AG04450 (cell line): ENCODE measurements at places on chromosomes 12 and 14.
A peak's percentile ranks its signal among the peaks of the same experiment; 100 is the strongest.

- DNase-seq = no peak
These were observed 24.2 kb upstream of the RNASE3 start for GRCh38 chr14:20866963-20867362.

DNA sequence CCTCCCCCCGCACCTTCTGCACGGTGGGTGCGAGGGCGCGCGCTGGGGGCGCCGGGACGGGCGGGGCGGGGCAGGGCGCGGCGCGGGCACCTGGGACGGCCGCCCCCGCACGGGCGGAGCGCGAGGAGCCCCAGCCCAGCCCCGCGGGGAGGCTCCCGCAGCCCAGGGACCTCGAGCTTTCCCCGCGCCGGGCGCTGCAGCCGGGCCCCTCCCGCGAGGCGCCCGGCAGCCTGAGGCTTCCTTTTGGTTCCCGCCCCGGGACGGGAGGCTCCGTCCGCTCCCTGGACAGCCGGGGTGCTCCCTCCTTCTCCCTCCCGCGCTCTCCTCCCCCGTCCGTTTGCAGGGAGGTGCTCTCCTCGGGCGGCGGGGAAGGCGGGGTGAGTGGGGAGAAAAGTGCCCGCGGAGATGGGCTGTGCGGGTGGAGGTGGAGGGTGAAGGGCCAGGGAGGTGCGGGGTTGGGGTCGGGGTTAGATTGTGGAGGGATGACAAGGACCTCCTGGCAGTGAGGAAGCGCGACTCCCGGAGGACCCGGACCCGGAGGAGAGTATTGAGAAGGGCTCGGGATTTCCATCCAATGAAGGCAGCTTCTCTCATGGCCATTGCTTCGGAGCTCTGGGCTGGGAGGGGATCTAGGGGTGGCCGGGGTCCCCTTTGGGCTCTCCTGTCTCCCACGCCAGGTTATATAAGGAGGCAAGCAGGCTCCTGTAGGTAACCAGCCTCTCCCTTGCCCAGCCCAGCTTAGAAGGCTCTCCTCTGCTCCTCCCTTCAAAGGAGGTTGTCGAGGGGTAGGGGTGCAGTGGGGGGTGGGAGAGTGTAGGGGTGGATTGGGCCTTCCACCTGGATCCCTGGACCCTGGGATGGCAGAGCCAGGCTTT, 645 bp downstream of the JDP2 start:
- no peak for DNase-seq

GRCh38 chr12:30296486-30296885, 399.2 kb downstream of the IPO8 start:
- DNase-seq = no peak

GRCh38 chr14:32565256-32565655, 236.2 kb downstream of the AKAP6 start:
- DNase-seq = no peak

- no peak for DNase-seq
These were observed 40.8 kb downstream of the RPS6KA5 start for GRCh38 chr14:91019673-91020072.

- DNase-seq = peak; percentile 15
These were observed 23.0 kb downstream of the KCNJ8 start for GRCh38 chr12:21751517-21751916.

DNA sequence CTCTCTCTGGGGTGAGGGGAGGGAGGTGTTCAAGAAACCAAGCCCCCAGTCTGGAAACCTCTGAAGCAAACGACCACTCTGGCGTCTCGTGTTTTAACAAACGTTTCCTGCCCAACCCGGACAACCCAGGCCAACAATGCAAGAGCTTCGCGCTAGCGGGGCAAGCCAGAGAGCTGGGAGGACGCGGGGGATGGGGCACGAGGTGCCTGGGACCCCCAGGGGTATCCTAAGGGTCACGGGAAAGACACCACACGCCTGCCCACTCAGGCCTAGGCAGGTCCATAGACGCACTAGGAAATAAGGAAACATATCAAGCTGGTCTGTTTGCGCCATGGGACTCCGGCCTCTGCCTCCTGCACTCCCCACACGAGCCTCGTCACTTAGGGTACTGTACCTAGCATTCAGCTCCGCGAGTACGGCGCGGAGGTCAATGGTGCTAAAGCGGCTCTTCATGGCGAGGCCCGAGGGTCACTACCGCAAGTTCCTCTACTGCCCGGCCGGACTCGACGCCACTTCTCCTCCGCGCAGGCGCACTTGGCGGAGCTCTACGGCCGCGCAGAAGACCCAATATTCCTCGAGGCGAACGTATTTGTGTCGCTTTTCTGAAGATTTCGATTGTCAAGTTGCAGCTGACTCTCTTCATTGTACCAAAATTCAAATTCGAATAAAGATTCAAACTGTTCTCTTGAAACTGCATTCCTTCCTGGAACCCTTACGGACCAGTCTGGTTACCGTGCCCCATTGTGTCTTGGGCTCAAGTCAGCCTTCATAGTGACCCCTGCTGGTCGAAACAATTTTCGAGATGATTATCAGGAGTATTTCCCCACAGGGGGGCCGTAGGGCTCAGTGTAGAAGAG, at the start of gene NEMF:
TSS of gene NEMF (minus strand) at position 488 of the 857 bp plus-strand sequence. CDS start at position 453, 35 bp downstream.
- DNase-seq = peak; percentile 69

- no peak for DNase-seq
These were observed 3.2 kb downstream of the HSPB8 start for GRCh38 chr12:119181944-119182343.

GRCh38 chr12:64633940-64634337, 23.6 kb downstream of the RASSF3 start:
- no peak for DNase-seq

- no peak for DNase-seq
These were observed 180.4 kb downstream of the KIF26A start for GRCh38 chr14:104318558-104319490.

DNA sequence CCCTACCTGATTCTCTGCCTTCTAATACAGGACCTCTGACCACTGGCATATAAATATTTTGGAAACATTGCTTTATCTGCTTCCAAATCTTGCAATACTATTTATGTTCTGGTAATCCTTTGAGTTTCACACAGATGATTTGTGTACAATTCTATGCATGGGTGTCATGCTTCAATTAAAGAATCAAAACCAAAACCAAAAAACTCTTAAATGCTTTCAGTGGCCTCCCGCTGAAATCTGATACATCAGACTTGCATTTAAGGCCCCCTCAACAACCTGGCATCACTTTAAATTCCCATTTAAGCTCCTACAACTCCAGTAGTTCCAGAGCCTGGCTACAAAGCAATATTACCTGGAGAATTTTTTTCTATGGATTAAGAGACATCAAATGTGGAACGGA, 221.7 kb upstream of the NAV3 start:
- no peak for DNase-seq

- DNase-seq = no peak
These were observed 344.4 kb upstream of the CCDC196 start for GRCh38 chr14:66141733-66142132.

- DNase-seq = no peak
These were observed 22.3 kb upstream of the FRS2 start for GRCh38 chr12:69447892-69448291.

DNA sequence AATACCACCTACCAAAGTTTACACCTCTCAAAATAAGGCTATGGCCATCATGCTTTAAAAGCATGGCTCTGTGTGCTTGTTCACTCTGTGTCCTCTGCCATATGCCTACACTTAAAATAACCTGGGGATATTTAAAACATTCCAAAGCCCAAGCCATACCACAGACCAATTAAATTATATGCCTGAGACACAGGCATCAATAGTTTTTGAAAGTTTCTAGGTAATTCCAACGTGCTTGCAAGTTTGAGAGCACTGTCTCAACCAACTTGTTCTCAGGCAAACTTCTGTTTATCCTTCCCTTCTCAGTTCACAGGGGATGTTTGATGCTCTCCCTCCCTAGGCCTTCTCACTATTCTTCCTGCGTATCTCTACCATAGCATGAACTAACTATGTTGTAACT, 3.4 kb upstream of the FRMD6 start:
- no peak for DNase-seq

DNA sequence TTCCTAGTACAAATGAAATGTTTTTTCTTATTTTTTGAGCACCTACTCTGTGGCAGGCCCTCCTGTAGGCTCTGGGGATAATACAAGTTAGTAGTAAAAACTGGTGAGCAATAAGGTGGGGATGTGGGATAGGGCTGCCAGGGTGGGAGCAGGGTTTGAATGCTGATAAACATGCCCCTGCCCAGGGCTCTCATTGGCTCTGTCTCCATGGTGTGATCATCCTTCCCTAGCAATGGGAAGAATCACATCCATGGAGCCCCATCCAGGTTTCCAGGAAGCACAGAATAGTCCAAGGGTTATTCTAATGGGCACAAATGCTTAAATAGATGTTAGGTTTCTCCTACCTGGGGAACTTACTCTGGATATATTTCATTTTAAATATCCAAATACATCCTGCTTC, 45.5 kb downstream of the GIT2 start:
- DNase-seq = no peak
